Activated CD4-positive, alpha-beta memory T cell treated with anti-CD3 and anti-CD28 coated beads for 36 hours (primary cell): ENCODE measurements at places on chromosomes 1 and 21. TPM values are rescaled to one million over a fixed set of nuclear protein-coding genes. Genes with fewer than 3 reads are reported as not detected.

The ESPN gene
- 1.5 TPM for total RNA-seq

- H3K4me3 ChIP-seq = no peak overlapping the region
- no peaks in the 10 kb centered on the region for H3K36me3 ChIP-seq
- H3K4me1 ChIP-seq = peaks cover 46% of the 10 kb centered on the region
- DNase-seq = no peak
These were observed 2.4 kb downstream of the SSX2IP start for GRCh38 chr1:84687714-84688462.

GRCh38 chr21:41665766-41666595 is 100.9 kb downstream of the RIPK4 start:
- H3K27me3 ChIP-seq = peaks cover 4% of the 10 kb centered on the region
- no peaks in the 10 kb centered on the region for H3K4me1 ChIP-seq
- DNase-seq = no peak
- no peak overlapping the region for H3K4me3 ChIP-seq
- H3K27ac ChIP-seq = no peak overlapping the region

The MMEL1 gene
- total RNA-seq = 1.00 TPM

- H3K27ac ChIP-seq = no peak overlapping the region
- H3K27me3 ChIP-seq = no peaks in the 10 kb centered on the region
- no peak for DNase-seq
- H3K4me3 ChIP-seq = no peak overlapping the region
These were observed 637.9 kb upstream of the RGS18 start for GRCh38 chr1:191520345-191520744.

- H3K27me3 ChIP-seq = no peaks in the 10 kb centered on the region
- no peaks in the 10 kb centered on the region for H3K4me1 ChIP-seq
- no peak overlapping the region for H3K27ac ChIP-seq
- H3K4me3 ChIP-seq = no peak overlapping the region
- H3K36me3 ChIP-seq = no peaks in the 10 kb centered on the region
These were observed 23.4 kb downstream of the PLEKHO1 start for GRCh38 chr1:150173141-150173585.

DNA sequence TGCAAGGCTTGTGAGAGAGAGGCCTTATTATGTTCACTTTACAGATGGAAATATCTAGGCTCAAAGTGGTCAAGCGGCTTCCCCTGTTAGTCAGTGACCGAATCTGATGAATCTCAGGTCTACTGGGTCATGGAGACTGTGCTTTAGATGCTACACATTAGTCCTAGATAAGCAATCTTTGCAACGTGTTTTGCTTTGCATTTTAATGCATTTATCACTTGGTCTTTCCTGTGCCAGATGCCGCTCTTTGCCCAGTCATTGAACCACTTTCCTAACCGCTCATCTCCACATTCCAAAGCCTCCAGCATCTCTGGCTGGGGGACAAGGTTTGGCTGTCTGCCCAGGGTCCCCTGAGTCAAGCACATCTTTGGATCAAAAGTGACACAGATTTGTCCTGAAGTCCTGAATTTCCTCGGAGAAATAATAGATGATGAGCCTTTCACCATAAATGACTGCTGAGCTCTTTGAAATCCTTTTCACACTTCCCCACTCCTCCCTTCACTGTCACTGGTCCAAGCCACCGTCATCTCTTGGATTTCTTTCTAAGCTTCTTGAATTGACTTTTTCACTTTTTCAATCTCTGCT is 96.0 kb upstream of the USP24 start:
- no peak overlapping the region for H3K4me3 ChIP-seq
- H3K4me1 ChIP-seq = peaks cover 13% of the 10 kb centered on the region
- H3K27ac ChIP-seq = no peak overlapping the region
- H3K27me3 ChIP-seq = peaks cover 6% of the 10 kb centered on the region
- no peaks in the 10 kb centered on the region for H3K36me3 ChIP-seq

GRCh38 chr1:13700521-13701270 is 708 bp downstream of the PRDM2 start:
- H3K4me1 ChIP-seq = peaks cover 47% of the 10 kb centered on the region
- peak overlapping the region; percentile 91 for H3K4me3 ChIP-seq
- DNase-seq = peak; percentile 54
- H3K27me3 ChIP-seq = no peaks in the 10 kb centered on the region
- peaks cover 12% of the 10 kb centered on the region for H3K36me3 ChIP-seq

The LRIG2 gene
- total RNA-seq = 7.1 TPM

The SGIP1 gene
- not detected for total RNA-seq

- no peaks in the 10 kb centered on the region for H3K36me3 ChIP-seq
- peaks cover 17% of the 10 kb centered on the region for H3K4me1 ChIP-seq
- no peak within 1 kb of the TSS for H3K27ac ChIP-seq
- peaks cover 44% of the 10 kb centered on the region for H3K27me3 ChIP-seq
These were observed at the start of gene KCNA2 for GRCh38 chr1:110605901-110606656. Gene KCNA2 (minus strand): TSS chr1:110606358. CDS start chr1:110604782, 1,576 bp downstream.
